ENCODE measurements at places on chromosomes 11 and 22. TPM values are rescaled to one million over a fixed set of nuclear protein-coding genes. Genes with fewer than 3 reads are reported as not detected.

GRCh38 chr11:86615487-86615886 lies 56.9 kb downstream of the ME3 start:
- H3K4me1 ChIP-seq: no peaks in the 10 kb centered on the region
- H3K36me3 ChIP-seq: peaks cover 8% of the 10 kb centered on the region
- DNase-seq: no peak
- no peak overlapping the region for H3K27ac ChIP-seq
- H3K27me3 ChIP-seq: peaks cover 23% of the 10 kb centered on the region
- no peak overlapping the region for H3K4me3 ChIP-seq

The OR8D4 gene
- not detected for total RNA-seq

DNA sequence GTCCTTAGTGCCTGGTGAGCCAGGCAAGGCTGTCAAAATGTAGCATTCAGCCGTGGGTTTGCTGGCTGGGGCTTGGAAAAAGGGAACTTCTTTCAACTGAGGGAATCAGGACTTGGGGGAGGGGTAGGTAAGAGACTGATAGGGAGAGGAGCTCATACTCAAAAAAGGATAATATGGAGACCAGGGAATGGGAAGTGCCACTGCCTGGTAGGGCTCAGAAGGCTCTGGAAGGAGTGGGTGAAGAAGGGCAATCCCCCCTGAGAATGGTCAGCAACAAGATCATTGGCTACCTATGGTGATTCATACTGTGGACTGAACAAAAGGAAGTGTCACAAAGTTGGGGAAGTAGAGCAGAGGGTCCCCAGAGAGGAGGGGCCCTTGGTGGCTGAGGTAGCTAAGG lies 1.9 kb downstream of the CNGA4 start:
- H3K36me3 ChIP-seq: no peaks in the 10 kb centered on the region
- no peak overlapping the region for H3K27ac ChIP-seq
- H3K4me1 ChIP-seq: no peaks in the 10 kb centered on the region
- DNase-seq: no peak
- peaks cover 29% of the 10 kb centered on the region for H3K27me3 ChIP-seq

The ART5 gene
- total RNA-seq: not detected

The TRIM66 gene
- total RNA-seq: 30.2 TPM

- peaks cover 6% of the 10 kb centered on the region for H3K4me1 ChIP-seq
- H3K27ac ChIP-seq: no peak overlapping the region
- H3K36me3 ChIP-seq: no peaks in the 10 kb centered on the region
These were observed 48.4 kb downstream of the CHRDL2 start for GRCh38 chr11:74682731-74683278.

DNA sequence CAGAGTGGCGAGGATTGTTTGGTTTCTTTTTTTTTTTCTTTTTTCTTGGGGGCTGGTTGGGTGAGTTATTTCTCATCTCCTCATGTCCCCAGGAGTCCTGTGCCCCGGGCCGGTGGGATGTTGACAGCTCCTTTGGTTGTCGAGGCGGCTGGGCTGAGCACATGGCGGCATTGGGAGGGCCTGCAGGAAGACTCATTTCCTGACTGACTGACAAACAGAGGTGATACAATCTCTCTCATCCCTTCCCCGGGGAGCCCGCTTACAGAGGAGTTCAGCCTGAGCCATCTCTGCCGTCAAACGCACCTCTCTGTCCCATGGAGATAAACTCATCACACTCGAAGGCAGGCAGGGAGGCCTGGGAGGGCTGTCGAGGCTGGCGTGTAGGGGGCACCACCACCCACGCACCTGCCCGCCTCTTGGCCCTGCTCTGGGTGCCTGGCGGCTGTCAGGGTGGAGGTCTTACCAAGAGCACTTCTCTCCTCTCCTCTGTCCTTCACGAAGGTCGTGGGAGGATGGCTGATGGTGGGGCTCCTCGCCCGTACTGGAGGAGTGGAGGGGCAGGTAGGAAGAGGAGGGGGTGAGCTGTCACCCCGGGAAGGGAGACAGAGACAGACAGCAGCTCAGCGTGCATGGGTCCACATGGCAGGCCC lies 60.0 kb upstream of the NECTIN1 start:
- H3K27ac ChIP-seq: no peak overlapping the region
- H3K4me3 ChIP-seq: no peak overlapping the region
- DNase-seq: no peak
- H3K27me3 ChIP-seq: peaks cover 12% of the 10 kb centered on the region
- H3K36me3 ChIP-seq: no peaks in the 10 kb centered on the region

- no peak overlapping the region for H3K4me3 ChIP-seq
- H3K27ac ChIP-seq: no peak overlapping the region
- no peaks in the 10 kb centered on the region for H3K27me3 ChIP-seq
These were observed 1.0 kb upstream of the SESN3 start for GRCh38 chr11:95231881-95232605.

DNA sequence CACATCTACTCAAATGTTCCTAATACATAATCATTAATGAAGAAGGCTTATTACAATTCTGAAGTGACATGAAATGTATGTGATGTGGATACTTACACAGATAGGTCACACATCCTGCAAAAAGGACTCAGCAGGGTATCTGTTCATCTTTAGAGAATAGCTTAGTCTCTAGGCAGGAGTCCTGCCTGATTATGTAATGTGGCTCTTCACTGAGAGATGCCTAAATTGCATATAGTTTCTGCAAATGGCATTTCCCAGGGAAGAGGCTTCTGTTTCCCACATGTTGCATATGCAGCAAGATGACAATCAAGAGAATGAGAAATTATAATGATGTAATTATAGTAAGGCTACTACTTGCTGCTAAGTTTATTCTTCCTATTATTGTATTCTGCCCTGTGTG lies 58.8 kb upstream of the SLC36A4 start:
- no peak overlapping the region for H3K27ac ChIP-seq
- no peaks in the 10 kb centered on the region for H3K4me1 ChIP-seq
- no peaks in the 10 kb centered on the region for H3K36me3 ChIP-seq
- no peak overlapping the region for H3K4me3 ChIP-seq
- peaks cover 5% of the 10 kb centered on the region for H3K27me3 ChIP-seq

- H3K36me3 ChIP-seq: no peaks in the 10 kb centered on the region
- no peaks in the 10 kb centered on the region for H3K4me1 ChIP-seq
- DNase-seq: no peak
- no peak overlapping the region for H3K4me3 ChIP-seq
- H3K27ac ChIP-seq: no peak overlapping the region
- no peaks in the 10 kb centered on the region for H3K27me3 ChIP-seq
These were observed 153.6 kb downstream of the RCN1 start for GRCh38 chr11:32244453-32244852.

GRCh38 chr11:121067026-121067425 lies 34.0 kb upstream of the TECTA start:
- no peaks in the 10 kb centered on the region for H3K27me3 ChIP-seq
- no peaks in the 10 kb centered on the region for H3K4me1 ChIP-seq
- H3K27ac ChIP-seq: no peak overlapping the region
- no peak overlapping the region for H3K4me3 ChIP-seq

DNA sequence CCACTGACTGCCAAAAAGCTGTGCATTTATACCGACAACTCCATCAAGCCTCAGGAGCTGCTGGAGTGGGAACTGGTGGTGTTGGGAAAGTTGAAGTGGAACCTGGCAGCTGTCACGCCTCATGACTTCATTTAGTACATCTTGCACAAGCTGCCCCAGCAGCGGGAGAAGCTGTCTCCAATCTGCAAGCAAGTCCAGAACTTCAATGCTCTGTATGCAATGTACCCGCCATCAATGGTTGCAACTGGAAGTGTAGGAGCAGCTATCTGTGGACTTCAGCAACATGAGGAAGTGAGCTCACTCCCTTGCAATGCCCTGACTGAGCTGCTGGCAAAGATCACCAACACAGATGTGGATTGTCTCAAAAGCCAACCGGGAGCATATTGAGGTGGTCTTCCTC lies at the start of gene SLC22A25:
Gene SLC22A25 (minus strand): TSS at position 67 of the 400 bp plus-strand sequence. CDS start 13,947 bp downstream, outside the sequence.
- no peak within 1 kb of the TSS for H3K4me3 ChIP-seq
- H3K4me1 ChIP-seq: peaks cover 15% of the 10 kb centered on the region
- H3K36me3 ChIP-seq: no peaks in the 10 kb centered on the region
- DNase-seq: no peak

DNA sequence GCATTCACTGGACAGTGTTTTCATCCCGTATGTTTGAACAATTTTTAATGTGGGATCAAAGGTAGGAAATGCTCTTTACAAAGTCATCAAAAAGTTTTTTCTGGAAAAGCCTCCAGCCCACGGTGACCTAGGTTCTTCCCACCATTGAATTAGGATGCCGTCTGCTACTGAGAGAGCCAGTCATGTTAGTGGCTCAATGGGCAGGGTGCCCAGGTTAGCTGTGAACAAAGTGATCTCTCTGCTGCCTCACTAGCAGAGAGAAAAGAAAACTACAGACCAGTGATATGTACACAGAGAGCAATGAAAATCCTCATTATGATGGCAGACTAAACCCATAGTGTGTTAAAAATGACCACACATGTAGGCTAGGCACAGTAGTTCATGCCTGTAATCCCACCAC lies 32.4 kb downstream of the KCNQ1 start:
- H3K27ac ChIP-seq: no peak overlapping the region
- DNase-seq: no peak
- H3K27me3 ChIP-seq: no peaks in the 10 kb centered on the region
- H3K36me3 ChIP-seq: peaks cover 20% of the 10 kb centered on the region

DNA sequence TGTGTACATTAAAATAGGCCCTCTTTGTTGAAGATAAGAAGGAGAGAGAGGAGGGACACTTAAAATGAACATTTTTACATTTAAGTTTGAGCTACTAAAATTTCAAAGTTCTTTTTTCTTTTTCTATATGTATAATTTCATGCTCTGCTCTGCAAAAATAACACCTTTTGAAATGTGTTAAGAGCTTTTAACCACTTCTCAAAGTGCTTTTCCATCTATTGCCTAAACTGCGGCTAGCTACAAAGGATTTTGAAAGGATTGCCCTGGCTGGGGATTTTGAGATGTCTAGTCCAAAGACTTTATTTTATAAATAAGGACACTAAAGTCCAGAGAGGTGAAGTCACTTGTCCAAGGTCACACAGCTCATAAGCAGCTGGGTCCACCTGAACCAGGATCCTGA lies 138.5 kb downstream of the CCDC81 start:
- DNase-seq: no peak
- no peaks in the 10 kb centered on the region for H3K27me3 ChIP-seq
- H3K4me1 ChIP-seq: no peaks in the 10 kb centered on the region
- H3K36me3 ChIP-seq: no peaks in the 10 kb centered on the region
- H3K27ac ChIP-seq: no peak overlapping the region

The THY1 gene
- 4.0 TPM for total RNA-seq

- no peak for DNase-seq
- no peak overlapping the region for H3K4me3 ChIP-seq
- no peaks in the 10 kb centered on the region for H3K4me1 ChIP-seq
- H3K27me3 ChIP-seq: peaks cover 19% of the 10 kb centered on the region
These were observed 48.1 kb upstream of the HMGXB4 start for GRCh38 chr22:35209203-35209602.

The LRRC55 gene
- not detected for total RNA-seq

DNA sequence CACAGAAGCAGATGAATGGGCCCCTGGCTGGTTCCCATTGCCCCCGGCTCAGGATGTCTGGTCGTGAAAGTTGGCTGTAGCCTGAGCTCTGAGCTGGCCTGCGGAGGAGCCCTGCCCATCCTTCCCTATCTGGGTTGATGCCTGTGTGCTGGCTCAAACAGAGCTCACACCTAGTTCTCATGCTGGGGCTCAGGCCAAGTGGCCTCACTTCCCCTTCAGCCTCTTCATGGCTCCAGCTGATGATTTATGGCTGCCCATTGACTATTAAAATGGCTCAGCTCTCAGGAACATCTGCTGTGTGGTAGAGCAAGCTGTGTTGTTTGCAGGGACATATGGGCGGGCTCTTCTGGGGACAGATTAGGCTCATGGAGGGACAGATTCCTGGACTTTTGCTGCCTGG lies 64.7 kb downstream of the ADAMTS15 start:
- no peaks in the 10 kb centered on the region for H3K4me1 ChIP-seq
- no peak overlapping the region for H3K27ac ChIP-seq
- peaks cover 8% of the 10 kb centered on the region for H3K27me3 ChIP-seq
- H3K4me3 ChIP-seq: no peak overlapping the region
- H3K36me3 ChIP-seq: peaks cover 1% of the 10 kb centered on the region

GRCh38 chr11:2472428-2473186 lies 27.8 kb downstream of the KCNQ1 start:
- H3K27ac ChIP-seq: no peak overlapping the region
- no peak for DNase-seq
- H3K4me3 ChIP-seq: no peak overlapping the region
- H3K36me3 ChIP-seq: peaks cover under 1% of the 10 kb centered on the region

DNA sequence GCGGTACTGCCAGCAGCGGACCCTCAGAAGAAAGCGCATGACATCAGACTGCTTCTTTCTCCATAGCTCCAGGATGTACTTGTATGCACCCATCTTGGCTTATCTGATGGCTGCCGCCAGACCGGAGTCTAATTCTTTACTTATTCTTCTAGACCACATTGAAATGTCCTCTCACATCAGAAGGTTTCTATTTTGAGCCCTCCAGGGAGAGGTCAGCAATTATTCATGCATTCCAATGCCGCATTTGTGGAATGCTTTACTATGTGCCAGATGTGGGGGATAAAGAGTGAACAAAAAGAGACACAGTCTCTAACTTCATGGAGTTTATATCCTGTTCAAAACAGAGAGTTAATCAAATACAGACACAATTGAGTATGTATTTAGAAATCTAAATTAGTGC lies 230.1 kb downstream of the MIAT start:
- no peaks in the 10 kb centered on the region for H3K36me3 ChIP-seq
- no peak overlapping the region for H3K4me3 ChIP-seq
- no peak overlapping the region for H3K27ac ChIP-seq
- H3K4me1 ChIP-seq: no peaks in the 10 kb centered on the region
- no peak for DNase-seq

The CHCHD10 gene
- 62.5 TPM for total RNA-seq

DNA sequence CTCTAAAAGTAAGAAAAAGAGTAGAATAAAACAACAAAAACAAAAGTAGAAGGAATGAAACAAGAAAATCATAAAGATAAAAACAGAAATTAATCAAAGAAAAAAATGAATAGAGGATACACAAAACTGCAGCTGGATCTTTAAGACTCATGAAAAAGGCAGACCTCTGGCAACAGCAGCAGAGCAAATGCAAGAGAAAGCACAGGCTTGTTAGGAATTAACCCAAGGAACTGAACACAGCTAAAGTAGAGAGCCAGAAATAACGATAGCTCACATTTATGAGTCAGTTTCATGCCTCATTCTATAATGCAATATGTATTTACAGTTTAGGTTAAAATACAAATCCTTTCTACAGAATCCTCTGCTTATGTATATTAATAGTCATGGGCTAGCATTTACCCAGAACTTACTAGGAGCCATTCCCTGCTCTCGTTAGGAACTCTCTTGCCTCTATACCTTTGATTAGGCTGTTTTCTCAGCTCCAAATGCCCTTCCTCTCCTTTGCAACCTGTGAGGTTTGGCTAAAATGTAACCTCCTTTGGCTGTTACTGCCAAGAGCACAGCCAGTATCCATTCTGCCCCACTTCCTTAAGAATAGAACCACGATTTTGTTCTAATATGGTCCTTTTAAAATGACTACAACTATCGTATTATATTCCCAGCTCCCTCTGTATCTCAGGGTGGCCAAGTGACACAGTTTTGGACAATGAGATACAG lies 38.3 kb upstream of the NFAM1 start:
- no peak for DNase-seq
- H3K36me3 ChIP-seq: no peaks in the 10 kb centered on the region
- no peak overlapping the region for H3K27ac ChIP-seq
- no peaks in the 10 kb centered on the region for H3K4me1 ChIP-seq
- H3K27me3 ChIP-seq: no peaks in the 10 kb centered on the region

GRCh38 chr11:64186492-64187165 lies 658 bp downstream of the STIP1 start:
- DNase-seq: peak; percentile 56
- H3K36me3 ChIP-seq: peaks cover 3% of the 10 kb centered on the region
- H3K4me1 ChIP-seq: peaks cover 53% of the 10 kb centered on the region
- H3K27ac ChIP-seq: no peak overlapping the region
